Stimulated activated CD4-positive, alpha-beta T cell treated with anti-CD3 and anti-CD28 coated beads, TNF-alpha, amount 100 ng/mL, for 1 hour (primary cell): ENCODE measurements at places on chromosomes 2 and 18.

DNA sequence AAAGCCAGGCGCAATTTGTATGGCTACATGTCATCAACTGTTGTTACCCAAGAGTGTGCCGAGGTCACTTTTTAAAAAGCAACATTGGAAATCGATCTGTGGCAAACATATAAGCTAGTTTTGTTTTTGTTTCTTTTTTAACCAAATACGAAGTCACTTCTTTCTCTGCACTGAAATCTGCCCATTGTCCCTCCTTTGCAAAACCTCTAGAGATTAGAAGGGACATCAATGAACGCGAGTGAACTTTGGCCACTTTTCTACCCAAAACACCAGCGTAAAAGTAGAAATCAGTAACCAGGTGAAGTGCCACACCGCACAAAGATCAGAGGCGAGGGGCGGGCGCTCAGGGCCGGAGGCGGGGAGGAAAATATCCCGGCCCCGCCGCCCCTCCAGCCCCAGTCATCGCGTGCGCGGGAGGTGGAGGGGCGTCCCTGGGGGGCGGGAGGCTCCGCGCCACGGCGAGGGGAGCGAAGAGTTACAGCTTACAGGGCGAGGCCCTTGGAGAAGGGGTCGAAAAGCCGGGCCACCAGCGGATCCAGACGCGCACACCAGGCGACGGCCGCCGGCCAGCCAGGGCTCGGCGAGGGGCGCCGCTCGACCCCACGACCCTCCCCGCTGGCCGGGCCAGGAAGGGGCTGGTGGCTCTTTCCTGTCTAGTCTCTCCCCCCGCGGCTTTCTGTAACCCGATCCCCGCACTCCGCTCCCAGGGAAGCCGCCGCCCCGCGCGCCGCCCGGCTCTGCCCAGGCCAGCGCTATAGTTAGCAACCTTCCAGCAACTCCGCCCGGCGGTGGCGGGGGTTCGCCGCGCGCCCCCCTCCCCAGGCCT, 993 bp downstream of the RBMS1 start:
- peak; percentile 40 for DNase-seq

GRCh38 chr2:33069894-33070651, 123.3 kb downstream of the LTBP1 start:
- no peak for DNase-seq

- no peak for DNase-seq
Measured at GRCh38 chr2:118632921-118633320, 214.5 kb downstream of the EN1 start.

GRCh38 chr2:163213661-163214081, 375.1 kb upstream of the KCNH7 start:
- no peak for DNase-seq

DNA sequence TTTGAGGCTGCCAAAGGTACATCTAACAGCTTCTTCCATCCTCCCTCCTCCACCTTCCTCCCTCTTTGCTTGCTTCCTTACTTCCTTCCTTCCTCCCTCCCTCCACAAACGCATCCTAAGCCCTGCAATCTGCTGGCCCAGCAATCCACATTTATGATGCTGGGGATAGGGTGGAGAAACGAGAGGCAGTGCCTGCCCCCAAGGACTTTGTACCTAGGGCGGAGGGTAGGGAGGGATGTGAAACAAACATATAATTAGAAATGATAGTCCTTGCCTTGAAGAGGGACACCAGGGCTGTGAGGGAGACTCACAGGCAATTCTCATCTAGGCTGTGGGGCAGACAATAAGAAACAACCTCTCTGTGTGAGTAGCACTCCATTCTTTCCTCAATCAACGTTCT, 188.3 kb downstream of the ANKRD30B start:
- no peak for DNase-seq
